ENCODE measurements at places on chromosomes 4 and X.

DNA sequence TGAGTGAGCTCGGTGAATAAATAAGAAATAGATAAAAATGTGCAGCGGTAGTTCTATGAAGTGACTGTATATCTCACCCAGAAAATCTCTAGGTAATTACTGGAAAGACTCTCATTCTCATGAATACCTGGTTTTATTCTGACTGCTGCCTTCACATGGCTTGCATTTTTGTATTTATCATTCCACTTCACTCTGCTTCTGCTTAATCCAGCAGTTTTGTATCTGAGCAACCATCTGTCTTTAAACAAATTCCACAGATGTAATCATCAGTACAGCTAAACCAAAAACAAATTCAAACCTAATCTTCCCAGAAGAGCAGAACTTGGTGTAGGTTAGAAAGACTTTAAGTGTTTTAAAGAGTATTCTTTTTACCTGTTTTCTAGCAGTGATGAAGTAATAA, 11.2 kb upstream of the ALB start:
- DNase-seq: no peak

DNA sequence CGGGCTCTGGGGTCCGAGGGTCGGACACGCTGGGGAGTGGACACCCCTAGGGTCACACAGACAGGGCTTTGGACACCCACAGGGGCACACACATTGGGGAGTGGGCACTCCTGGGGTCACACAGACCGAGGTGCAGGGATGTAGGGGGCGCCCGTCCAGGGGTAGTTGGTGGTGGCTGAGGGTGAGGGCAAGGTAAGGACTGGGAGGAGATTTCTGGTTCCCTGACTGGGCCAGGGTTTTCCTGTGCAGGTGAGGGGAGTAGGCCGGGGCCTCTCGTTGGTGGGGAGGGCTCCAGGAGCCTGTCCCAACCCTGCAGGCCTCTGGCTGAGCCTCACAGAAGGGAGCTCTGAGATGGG, 21.9 kb upstream of the WDR45 start:
- DNase-seq: no peak

DNA sequence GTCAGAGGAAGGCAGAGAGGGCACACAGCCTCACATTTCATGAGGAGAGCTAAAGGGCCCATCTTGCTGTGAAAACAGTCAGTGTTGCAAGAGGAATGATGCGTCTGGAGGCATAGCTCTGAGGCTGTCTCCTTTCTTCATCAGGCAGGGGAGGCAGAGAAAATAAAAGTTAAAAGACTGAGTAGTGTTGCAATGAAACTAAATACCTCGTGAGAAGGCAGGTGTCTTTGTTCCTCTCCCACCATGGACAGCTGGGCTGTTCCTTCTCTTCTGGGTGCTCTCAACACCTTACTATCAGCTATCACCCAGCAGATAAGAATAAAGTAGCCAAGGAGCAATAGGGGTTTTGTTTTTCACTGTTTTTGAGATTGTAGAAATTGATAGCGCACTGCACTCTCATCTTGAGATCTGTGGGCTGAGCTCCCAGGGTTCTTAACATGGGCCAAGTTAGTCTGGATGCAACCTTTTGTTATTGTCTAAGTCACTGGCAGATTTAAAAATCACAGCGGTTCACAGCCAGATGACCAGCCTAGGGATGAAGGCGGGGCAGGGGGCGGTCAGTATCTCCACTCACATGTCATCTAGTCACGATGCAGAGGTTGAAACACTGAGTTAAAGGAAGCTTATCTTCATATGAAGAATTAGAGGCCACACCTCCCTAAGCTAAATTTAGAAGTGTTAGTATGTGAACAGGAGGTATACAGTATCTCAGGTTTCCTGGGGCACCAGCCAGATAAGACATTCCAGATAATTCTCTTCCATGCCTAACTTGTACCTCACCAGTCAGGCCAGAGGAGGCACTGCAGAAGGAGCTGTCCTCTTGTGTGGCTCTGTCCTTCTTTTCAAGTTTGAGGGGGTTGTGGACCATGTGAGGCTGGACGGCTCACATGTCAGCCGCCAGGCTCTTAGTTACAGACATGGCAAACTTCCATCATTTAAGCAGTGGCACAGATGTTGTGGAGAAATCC, 36.9 kb downstream of the PARM1 start:
- DNase-seq: no peak

DNA sequence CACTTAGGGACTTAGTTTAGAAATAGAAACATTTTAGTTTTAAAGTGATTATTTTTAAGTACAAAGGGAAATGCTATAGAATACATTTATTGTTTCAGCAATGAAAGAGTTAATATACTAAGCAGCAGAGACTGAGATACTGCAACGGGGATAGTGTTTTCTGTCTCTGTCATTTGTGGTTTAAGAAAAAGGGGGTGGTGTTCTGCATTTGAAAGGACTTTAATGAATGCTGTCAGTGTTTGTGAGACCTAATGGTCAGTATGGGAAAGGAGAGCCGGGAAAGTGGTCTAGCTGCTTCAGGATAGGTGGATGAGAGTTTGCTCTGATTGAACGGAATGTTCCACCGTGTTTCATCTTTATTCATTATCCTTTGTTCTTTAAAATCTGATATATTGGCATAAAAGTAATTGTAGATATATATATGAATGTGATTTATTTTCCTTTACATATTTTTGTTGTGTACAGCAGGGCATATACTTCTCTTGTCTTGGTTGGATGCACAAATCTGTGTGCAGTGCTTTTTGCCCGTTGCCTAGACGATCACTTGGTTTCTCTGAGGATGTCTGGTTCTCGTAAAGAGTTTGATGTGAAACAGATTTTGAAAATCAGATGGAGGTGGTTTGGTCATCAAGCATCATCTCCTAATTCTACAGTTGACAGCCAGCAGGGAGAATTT, at the start of gene KLHL5:
TSS of gene KLHL5 (plus strand) at position 139 of the 676 bp plus-strand sequence. CDS start at position 560, 421 bp downstream.
- DNase-seq: no peak

DNA sequence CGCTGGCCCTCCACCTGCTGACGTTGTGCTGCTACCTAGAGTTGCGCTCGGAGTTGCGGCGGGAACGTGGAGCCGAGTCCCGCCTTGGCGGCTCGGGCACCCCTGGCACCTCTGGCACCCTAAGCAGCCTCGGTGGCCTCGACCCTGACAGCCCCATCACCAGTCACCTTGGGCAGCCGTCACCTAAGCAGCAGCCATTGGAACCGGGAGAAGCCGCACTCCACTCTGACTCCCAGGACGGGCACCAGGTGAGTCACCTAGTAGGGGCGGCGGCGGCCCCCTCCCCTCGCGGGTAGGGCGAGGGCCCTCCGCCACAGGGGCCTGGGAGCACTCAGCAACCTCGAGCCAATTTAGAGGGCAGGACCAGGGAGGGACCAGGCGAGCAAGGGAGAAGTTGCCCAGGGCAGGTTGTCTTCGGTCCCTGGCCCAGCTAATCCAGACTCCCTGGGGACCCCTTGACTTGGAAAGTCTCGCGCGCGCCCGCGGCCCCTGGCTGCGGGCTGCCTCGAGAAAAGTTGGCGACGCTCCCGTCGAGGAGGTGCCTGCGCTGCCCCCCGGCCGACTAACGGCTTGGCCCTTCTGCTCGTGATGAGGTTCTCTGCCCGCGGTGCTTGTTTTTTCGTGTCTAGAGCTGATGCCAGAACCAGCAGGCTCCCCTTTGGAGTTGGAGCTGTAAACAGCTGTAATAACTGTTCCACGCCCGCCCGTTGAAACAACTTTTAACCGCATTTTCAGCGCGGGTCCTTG, 717 bp downstream of the EDA start:
- DNase-seq: peak; percentile 1

DNA sequence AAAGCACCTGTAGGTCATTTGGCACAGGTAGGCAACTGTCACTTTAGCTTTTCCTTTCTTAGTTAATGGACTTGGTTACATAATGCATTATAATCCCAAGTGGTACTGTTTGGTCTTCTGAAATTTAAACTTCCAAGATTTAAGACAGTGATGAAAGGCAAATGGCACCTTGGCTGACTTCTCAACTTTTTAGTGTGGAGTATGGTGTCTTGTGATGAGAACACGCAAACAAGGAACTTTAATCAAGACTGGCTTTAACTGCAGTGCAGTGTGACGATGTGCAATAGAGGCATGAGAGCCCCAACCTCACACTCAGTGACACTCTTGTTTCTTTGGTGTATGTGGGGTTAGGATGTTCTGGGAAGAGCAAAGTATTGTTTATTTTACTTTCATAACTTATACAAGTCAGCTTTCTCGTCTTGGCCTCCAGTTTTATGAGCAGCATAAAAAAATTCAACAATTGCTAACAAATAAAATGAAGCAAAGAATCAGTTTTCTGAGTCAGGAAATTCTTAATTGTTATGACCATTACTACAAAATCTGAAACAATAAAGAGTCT, 171.9 kb downstream of the MAD2L1 start:
- DNase-seq: no peak

GRCh38 chrX:124035657-124036056, 74.2 kb downstream of the STAG2 start:
- DNase-seq: no peak

- no peak for DNase-seq
Observed at GRCh38 chr4:181200076-181200475, 1043.1 kb upstream of the TENM3 start.

DNA sequence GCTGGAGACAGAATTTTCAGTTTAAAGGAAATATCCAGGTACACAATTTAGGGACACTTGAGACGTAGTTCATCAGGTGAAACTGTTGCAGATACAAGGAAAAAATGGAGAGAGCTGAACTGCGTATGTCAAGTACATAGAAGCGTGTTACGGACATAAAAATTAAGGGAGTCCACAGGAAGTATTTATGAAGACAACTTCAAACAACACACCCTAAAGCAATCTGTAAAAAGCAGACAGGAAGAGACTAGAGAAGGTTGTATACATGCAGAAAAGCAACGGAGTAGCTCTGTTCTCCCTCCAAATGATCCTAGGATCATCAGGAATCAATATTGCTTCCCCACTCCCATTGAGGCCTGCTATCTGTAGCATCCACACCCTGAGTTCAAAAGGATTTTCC, 5.8 kb downstream of the CASK start:
- peak; percentile 26 for DNase-seq

- DNase-seq: no peak
Observed at GRCh38 chr4:24742773-24743172, 52.6 kb upstream of the SOD3 start.

DNA sequence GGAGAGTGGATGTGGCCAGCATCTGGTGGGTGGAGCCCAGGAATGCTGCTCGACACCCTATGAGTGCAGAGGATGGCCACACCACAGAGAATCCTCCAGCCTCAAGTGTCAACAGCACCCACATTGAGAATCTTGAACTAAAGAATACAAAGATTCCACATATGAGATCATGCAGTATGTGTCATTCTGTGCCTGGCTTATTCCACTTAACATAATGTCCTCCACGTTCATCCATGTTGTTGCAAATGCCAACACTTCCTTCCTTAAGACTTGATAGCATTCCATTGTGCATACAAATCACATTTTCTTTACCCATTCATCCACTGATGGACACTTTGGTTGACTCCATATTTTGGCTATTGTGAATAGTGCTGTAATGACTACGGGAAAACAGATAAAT, 145.8 kb downstream of the PRKX start:
- DNase-seq: no peak

GRCh38 chr4:71729856-71730255, 54.0 kb downstream of the GC start:
- DNase-seq: no peak

DNA sequence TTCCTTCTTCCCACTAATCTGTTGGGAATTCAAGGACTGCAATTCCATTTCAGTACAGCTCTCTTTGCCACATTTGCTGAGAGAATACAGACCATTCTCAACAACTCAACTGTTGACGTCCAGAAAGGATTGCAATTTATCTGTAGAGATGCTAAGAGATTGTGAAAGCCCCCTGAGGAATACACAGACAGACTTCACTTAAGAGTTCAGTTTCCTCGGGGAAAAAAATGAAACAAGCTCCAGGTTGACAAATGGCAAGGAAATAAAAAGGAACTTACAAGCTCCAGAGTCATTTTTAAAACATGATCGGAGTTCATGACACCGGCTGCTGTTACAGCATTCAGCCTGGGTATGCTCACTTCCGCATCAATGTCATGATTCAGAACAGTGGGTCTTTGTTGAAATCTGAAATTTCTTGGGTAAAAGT, 13.8 kb downstream of the TLR10 start:
- no peak for DNase-seq

DNA sequence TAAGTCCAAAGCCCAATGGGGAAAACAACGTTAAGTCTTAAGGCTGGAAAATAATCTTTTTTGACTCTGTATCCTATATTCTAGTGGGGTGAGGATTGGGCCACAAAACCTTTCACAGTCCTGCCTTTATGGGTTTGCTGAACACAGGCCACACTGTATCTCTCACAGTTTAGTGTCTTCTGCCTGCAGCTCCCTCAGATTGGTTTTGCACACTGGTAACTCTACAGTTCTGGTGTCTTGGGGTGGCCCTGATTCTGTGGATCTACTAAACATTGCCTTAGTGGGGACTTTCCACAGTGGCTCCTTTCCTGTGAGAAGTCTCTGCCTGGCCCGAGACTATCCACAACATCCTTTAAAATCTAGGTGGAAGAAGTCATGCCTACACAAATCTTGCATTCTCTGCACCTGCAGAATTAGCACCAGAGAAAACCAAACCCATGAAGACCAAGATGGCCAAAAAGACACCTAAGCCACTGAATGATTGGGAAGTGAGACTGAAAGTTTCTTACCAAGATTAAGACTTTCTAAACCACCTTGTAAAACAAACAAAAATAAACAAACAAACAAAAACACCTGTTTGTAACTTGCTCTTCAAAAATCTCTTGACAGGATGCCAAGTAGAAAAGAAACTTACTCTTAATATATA, 150.4 kb upstream of the PCDH10 start:
- no peak for DNase-seq

GRCh38 chr4:41009411-41009810, 204.9 kb downstream of the APBB2 start:
- no peak for DNase-seq

- DNase-seq: no peak
Observed at GRCh38 chr4:108902769-108903168, 139.9 kb upstream of the ETNPPL start.

- no peak for DNase-seq
Observed at GRCh38 chr4:48844843-48845242, 14.0 kb downstream of the OCIAD1 start.

- DNase-seq: no peak
Observed at GRCh38 chr4:114558446-114559020, 40.1 kb upstream of the UGT8 start.

- no peak for DNase-seq
Observed at GRCh38 chrX:124530803-124531202, 184.4 kb downstream of the SH2D1A start.

- no peak for DNase-seq
Observed at GRCh38 chr4:146061610-146062334, 113.7 kb upstream of the LSM6 start.

DNA sequence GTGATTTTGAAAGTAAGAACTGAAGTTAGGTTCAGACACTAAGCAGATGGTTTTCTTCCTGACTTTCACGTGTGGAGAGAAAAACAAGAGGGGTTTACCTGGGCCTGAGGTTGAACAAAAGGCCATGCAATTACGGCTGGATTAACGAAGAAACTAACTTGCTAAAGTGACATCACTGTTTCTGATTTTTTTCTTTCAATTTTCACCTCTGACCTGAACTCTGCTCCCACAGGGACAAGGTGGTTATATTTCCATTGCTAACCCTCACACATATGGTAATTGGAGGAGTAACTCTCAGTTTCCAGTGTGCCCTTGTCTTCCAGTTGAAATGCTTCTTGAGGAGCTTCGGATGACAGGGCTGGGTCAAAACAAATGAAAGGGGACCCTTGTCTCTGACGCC, 38.0 kb downstream of the MSN start:
- DNase-seq: no peak

Data from CD4-positive, alpha-beta T cell treated with Interleukin-21 for 1 hour (primary cell).